ENCODE measurements at places on chromosomes 5 and 9.

DNA sequence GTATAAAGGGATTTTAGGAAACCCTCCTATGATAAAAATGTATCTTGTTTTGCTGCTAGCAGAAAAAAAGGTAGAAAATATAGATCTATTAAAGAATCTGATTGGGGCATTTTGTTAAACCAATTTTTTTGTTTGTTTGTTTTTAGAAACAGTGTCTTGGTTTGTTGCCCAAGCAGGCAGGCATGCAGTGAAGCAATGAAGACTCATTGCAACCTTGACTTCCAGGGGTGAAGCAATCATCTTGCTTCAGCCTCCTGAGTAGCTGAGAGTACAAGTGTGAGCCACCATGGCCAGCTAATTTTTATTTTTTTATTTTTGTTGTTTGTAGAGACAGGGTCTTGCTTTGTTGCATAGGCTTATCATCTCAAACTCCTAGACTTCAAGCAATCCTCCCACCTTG lies 755.8 kb upstream of the EDIL3 start:
- DNase-seq, result no peak

DNA sequence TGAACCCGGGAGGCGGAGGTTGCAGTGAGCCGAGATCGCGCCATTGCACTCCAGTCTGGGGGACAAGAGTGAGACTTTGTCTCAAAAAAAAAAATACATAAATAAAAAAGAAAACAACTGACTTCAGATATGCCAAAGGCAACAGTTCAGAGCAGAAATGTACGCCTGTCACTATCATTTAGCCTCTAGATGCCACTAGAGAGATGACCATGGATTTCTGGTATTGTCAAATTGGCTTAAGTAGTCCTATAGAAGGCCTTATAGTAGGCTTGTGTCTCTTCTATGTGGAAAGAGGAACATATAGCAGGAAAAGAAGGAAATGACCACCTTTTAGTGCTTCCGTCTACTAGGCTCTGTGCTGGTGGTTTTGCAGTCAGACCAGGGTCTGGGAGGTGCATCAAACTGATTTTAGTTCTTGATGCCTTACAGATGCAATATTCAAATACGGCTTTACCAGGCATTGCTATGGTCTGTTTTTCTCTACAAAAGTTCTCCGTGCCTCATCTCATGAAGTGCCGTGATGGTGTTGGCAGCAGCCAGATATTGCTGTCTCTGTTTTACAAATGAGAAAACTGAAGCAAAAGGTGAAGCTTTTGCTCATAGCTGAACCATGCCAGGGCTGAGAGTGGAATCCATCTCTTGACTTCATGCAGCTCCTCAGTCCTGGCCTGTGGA lies 17.2 kb downstream of the AGXT2 start:
- no peak for DNase-seq

GRCh38 chr5:155898284-155898683 lies 428.7 kb upstream of the SGCD start:
- no peak for DNase-seq

GRCh38 chr5:37867654-37868053 lies 27.8 kb upstream of the GDNF start:
- no peak for DNase-seq

GRCh38 chr9:122084026-122084675 lies 9.0 kb downstream of the TTLL11 start:
- DNase-seq, result no peak

- no peak for DNase-seq
Observed at GRCh38 chr9:109776391-109776790, 3.6 kb upstream of the PALM2AKAP2 start.

DNA sequence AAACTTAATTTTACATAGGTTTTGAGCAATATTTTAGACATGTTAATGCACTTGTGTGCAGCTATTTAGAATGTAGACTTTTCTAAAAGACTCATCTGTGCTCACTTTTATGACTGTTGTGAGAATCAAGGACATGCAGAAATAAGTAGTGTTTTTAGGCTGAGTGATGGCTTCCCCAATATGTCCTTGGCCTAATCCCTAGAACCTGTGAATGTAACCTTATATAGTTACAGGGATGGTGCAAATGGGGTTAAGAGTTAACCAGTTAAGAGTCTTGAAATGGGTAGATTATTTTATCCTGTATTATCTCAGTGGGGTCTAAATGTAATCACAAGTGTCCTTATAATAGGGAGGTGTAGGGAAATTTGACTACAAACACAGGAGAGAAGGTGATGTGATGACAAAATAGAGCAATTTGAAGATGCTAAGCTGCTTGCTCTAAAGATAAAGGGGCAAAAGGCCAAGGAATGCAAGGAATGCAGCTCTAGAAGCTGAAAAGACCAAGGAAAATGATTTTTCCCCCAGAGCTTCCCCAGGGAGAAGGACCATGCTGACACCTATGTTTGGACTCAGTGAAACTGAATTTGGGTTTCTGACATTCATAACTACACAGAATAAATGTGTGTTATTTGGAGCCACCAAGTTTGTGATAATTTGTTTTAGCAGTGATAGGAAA lies 298.0 kb upstream of the PAPPA start:
- no peak for DNase-seq

- DNase-seq, result no peak
Observed at GRCh38 chr5:163613150-163613442, 107.7 kb downstream of the MAT2B start.

DNA sequence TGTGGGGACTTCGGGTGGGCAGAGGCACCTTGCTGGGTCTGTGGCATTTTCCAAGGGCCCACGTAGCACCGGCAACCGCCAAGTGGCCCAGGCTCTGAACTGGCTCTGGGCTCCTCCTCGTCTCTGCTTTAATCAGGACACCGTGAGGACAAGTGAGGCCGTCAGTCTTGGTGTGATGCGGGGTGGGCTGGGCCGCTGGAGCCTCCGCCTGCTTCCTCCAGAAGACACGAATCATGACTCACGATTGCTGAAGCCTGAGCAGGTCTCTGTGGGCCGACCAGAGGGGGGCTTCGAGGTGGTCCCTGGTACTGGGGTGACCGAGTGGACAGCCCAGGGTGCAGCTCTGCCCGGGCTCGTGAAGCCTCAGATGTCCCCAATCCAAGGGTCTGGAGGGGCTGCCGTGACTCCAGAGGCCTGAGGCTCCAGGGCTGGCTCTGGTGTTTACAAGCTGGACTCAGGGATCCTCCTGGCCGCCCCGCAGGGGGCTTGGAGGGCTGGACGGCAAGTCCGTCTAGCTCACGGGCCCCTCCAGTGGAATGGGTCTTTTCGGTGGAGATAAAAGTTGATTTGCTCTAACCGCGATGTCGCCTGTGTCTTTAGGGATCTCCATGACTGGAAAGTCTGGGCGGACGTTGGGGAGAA lies 5.8 kb downstream of the DPP7 start:
- DNase-seq, result no peak

DNA sequence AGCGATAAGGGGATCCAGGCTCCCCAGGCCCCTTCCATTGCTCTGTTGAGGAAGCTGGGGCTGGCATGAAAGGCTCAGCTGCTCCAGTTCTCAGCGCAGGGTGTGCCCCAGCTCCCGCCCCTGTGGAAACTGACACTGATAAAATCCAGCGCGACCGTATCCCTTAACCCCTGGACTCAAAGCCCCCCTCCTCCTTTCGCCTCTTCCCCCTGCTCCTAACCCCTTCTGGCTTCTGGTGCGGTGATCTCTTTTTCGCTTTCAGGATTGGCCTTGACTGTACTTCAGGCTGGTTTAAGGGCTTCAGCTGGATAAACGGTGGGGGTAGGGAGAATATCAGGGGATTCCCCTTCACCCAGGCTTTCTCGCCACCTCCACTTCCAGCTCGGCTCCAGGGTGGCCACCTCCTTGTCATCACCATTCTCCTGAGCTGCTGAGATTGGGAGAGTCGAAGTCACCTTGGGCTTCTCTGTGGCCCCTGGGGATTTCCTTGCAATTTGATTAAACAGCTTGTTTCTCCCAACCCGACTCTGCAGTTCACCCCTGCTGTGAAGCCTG lies 843 bp downstream of the BSPRY start:
- no peak for DNase-seq

DNA sequence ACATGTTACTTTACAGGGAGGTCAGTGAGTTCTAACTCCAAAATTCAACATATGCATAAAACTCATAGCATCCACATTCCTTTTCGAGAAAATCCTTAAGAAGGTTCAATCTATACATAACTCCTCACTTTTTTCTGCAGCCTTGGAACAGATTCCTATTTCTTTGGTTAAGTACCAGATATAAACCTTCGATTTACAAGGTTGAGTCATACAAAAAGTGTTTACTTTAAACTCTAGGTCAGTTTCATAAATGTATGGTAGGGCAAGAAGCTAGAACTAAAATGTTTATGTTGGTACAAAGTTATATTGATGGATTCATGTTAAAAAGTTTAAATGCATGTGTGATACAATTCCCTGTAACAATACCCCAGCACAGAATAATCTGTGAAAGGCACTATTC lies 19.4 kb downstream of the CDKN2AIPNL start:
- no peak for DNase-seq

DNA sequence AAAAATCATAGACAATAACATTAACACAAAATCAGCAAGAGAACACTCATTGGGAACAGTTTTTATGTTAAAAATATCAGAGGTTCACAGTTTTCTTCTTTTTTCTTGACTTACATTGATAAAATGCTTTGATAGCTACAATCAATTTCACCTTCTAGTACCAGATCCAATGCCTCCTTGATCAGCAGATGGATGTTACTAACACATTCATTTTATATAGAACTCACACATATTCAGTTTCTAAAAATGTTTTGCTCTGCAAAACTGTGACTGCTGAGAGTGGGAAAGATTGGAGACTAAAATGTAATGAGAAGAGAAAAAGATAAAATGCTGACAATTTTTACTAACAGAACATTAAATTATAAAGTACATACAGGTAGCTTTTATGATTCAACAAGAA lies 143.1 kb downstream of the TTC39B start:
- no peak for DNase-seq

- DNase-seq, result no peak
Observed at GRCh38 chr5:35822511-35822910, 34.2 kb upstream of the IL7R start.

DNA sequence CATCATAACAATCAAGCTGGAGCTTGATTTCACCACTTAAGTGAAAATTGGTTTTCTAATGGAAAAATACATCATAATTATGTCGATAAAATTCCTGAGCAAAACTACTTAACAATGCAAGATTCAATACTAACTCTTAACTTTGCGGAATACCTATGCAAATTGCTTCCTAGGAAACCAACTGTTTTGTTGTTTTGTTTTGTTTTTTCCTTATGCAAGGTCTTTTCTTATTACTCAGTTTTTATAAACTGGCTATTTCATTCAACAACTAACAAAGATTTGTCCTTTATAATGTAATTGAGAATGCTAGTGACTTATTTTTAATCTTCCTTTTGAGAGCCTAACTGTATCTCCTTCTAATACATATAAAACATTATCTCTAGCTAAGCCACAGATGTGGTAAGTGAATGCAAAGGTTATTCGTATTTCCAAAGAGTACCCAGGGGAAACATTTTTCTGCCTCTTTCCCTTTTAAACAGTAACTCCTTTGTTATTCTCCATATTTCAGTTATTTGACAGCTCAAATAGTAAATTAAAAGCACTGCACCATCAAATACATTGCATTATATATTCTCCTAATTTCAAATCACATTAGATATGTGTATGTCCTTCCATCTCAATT lies 609.4 kb downstream of the SLCO4C1 start:
- no peak for DNase-seq

Data from NCI-H2081 treated with DMSO at 0.1 percent for 48 hours (cell line).